ENCODE measurements at places on chromosomes 3 and 15.
A peak's percentile ranks its signal among the peaks of the same experiment; 100 is the strongest.

DNA sequence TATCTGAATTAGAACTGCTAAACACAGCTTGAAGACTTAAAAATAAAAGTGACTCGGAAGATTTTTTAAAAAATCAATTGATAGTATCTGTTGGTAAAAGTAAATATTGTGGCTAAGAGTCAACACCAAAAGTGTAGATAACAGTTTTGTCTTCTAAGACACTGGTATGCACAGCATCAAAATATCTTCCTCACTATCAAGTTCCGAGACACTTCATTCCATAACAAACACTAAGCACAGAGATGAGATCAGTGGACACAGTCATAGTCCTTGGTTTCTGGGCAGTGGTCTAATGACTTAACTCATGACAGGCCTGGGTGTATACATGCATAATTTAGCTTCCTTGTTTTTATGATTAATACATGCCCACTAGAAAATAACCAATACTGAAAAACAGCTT is 63.2 kb downstream of the PXYLP1 start:
- no peak for DNase-seq

GRCh38 chr3:111581403-111582119 is 13.6 kb downstream of the ZBED2 start:
- DNase-seq = no peak

DNA sequence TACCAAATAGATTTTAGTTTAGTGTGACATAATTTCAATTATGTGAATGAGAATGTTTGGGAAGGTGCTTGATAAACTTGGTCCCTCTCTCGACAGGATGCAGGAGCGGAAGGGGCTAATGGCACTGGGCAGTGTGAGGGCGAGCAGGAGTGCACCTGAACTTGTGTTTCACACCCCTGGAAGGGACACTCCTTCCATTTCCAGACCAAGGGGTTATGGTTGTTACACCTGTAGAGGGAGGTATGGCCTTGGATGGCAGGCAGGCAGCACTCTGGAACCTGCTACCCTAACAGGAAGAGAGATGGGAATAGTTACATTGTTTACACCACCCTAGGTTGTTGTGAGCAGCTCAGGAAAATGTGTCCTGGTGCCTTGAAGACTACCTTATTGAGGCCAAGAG is 22.1 kb downstream of the SYNM start:
- no peak for DNase-seq

- no peak for DNase-seq
These were observed 195.2 kb upstream of the MCTP2 start for GRCh38 chr15:94036156-94036555.

- no peak for DNase-seq
These were observed 20.7 kb downstream of the TBC1D2B start for GRCh38 chr15:78056714-78057269.

- DNase-seq = no peak
These were observed 276.1 kb upstream of the GOLIM4 start for GRCh38 chr3:168371846-168372245.

DNA sequence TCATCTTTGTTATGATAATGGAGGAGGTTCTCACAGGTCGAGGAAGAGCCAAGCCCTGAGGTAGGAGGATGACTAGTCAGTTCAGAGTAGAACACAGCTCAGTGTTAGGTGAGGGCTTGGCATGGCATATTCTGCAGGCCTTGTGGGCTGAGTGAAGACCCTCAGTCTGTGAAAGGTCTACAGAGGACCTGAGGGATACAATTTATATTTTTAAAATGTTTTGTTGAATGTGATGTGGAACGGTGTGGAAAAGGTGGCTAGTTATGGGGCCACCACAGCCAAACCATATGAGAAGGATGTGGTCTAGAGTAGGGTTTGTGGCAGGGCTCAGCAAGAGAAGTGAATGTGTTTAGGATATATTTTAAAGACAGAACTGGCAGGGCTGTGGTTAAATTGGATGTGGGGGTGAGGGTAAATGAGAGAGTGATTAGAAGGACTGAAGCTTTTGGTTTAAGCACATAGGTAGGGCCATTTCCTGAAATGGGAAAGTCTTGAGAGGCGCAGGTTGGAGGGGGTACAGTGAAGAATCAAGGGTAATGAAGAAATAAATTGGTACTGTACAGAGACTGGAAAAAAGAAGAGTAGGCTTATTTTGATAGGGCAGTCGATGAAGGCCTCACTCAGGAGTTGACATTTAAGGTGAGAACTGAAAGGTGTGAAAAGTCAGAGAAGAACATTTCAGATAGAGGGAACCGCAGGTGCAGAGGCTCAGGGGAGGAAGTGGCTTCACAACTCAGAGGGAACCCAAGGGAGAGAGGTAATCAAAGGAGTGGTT is 60.5 kb downstream of the SPTSSB start:
- no peak for DNase-seq

DNA sequence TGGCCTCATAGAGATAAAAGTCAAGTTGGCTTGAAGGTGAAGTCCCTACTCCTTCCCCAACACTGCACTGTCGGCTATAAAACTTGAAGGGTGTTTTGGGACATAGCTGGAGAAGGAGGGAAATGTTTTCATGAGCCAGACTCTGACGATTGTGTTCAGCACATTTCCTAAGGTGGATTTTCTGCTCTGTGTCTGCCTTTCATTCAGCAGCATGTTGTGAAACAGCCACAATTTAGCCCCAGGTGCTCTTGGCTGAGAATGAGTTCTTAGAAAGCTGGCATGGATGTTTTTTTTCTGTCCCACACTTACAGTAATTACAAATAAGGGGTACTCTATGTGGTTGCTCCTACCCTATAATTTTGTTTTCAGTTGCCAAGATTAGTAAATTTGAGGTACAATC is 492.4 kb downstream of the MCTP2 start:
- no peak for DNase-seq

DNA sequence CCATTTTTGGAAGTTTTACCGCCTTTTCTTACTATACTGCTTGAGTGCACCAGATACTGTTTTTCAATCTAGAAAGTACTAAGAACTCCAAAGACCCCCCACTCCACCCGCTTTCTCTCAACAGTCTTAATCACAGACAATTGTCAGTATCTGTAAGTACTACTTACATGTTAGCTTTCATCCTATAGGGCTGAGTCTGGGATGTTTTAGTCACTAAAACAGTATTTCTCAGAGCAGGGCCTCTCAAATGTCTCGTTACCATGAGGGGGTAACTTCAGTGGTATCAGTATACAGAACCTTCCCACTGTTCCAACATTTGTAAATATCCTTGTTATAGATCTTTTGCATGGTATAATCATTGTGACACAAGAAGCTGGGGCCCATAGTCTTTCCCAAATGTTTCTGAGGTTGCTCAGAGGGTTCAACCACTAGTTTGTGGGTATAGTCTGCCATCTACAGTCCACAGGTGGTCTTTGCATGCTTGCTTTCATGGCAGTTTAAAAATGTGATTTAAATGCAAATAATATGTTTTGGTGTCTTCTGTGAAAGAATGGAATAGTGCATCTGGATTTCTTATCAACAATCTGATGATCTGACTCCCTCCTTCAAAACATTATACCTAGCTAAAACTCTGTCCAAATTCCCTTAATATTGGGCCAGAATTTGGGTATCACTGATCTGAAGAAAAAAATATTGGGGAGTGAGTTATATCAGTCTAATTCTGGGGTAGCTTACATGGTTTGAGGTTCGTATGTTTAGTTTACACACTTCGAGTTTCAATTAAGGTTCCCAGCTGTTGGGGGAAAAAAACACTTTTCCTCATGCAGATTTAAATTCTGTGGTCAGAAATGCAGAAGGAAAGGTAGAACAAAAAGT is 18.0 kb upstream of the DNAJC13 start:
- DNase-seq = no peak

DNA sequence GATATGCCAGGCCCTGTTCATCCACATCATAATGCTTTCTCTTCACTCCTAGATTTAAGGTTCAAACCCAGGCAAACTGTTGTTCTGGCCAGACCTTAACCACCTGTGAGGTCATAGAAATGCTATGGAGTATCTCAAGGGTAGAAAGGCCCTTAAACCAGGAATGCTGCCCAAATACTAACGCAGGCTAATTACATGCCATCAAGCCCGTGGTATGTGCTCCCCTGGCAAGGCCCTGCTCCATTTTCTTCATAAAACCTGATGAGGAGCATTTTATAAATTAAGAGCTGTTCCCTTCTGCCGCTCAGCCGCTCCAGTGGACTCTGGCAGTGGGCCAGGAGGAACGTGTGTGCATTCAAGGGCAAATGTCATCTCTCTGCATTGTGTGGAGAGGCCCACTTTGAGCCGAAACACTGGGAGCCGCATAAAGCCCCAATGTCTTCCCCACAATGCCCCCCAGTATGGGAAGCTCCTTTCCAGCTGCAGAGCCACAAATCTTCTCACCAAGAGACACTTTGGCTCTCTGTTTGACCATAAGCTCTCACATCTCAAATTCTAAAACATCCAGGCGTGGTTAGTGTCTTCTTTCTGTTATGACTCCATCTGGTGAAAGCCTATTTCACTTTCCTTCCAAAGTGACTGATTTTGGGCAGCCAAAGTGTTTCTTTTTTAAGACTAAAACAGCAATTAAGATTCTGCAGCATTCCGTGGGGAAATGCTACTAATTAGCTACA is 210.8 kb upstream of the NR2E3 start:
- peak; percentile 36 for DNase-seq

DNA sequence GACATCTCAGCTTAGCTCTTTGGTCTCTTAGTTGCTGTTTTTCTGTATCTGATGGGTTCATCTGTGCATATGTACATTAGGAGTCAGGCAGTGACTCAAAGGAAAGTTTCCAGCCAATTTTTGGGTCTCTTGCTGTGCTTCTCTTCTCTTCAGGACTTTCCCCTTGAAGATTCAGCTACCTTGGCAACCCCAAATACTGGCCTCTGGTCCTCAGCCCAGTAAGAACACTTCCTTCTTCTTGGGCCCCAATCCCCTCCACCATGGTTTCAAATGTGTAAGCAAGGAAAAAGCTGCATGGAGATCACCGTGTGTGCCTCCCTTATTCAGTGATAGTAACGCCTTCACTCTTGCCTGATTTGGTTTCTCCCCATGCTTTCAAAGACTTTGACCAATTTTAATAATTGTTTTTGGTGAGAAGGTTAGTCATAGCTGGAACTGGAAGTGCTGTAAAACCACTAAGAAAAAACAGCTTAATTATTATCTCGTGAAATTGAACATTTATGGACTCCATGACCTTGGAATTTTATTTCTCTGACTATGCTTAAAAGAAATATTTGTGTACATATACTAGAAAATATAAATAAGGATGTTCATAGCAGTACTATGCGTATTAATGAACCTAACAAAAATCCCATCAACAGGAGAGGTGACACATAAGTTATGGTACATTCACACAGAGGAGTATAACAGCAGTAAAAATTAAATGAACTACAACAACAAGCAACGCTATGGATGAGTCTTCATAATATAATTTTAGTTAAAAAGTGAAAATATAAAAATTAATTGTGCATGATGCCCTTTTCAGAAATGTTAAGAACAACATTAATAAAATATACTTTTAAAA is 125.3 kb upstream of the BCL6 start:
- no peak for DNase-seq

DNA sequence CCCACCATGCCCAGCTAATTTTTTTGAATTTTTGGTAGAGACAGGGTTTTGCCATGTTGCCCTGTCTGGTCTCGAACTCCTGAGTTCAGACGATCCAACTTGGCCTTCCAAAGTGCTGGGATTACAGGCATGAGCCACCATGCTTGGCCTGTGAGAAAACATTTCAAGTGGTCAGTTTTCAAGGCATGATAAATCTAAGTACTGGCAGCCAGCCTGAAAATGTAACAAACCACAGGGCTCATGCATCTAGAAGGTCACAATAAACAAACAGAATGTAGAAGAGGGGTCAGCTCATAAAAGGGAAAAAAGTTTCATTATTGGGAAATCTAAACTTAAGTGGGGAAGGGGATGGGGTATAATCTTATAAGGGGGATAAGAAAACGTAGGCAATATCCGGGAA is 39.9 kb downstream of the PPCDC start:
- DNase-seq = no peak

DNA sequence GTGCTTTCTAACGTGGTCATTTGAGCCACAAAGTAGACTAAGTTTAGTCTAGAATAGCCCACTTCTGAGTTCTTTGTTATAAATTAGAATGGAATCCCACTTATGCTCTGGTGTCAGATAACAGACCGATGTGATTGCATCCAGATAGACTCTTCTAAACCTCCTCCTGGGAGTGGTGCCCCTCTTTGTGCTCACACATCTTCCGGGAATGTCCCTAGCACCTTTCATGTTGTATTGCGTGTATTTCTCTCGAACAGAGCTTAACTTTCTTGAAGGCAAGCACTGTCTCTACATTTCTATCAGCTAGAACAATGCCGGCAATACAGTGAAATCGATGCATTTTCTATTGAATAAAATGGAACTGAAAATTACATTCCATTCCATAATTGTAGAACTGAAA is 23.0 kb downstream of the CP start:
- DNase-seq = no peak

DNA sequence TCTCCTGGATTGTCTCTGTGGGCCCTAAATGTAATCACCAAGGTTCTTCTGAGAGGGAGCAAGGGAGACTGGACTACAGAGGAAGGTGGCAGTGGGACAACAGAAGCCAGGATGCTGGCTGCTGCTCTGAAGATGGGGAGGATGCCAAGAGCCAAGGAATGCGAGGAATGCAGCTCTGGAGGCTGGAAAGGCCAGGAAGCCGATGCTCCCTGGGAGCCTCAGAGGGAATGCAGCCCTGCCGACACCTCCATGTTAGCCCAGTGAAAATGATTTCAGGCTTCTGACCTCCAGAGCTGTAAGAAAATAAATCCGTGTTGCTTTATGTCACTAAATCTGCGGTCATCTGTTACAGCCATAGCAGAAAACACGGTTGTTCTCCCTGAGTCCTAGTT is 44.1 kb downstream of the UMPS start:
- DNase-seq = no peak

GRCh38 chr3:169072494-169072893 is 591.0 kb downstream of the MECOM start:
- DNase-seq = no peak

- DNase-seq = no peak
These were observed 114.7 kb upstream of the LRTM1 start for GRCh38 chr3:55042591-55042990.

DNA sequence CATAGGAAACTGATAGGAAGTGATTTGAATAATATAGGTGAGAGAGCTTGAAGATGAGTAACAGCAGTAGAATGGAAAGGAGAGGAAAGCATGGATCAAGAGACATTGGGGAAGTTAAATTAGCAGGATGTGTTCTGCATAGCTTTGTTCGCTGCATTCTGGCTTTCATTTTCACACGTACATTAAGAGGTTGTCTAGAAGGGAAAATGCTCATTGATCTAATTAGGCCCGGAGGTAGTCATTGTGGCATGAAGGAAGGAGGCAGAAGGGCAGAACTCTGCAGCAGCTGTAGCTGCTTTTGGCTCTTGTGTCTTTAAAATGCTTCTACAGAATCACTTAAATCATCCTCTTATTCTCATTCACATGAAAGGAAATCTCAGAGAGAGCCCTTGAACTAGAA is 40.3 kb downstream of the KCNAB1 start:
- no peak for DNase-seq

DNA sequence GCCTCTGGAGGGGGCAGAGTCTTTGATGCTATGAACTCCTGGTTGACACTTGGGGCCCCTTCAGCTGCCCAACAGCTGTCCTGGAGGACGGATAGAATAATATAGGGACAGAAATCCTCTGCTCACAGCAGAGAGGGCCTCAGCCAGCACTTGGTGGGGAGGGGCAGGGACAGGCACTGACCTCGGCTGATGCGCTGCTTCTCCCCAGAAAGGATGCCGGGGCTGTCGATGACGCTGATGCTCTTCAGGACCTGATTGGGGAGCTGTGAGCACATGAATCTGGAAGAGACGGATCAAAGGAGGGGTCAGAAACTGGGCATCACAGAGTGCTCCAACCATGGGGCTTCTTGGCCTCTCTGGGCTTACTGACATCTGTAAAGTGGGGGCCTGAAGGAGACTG is 29.5 kb downstream of the EHD4 start:
- no peak for DNase-seq

Data from right kidney (tissue), 9 donors.